NCI-H187 (cell line): ENCODE measurements at places on chromosomes 1 and 21.

DNA sequence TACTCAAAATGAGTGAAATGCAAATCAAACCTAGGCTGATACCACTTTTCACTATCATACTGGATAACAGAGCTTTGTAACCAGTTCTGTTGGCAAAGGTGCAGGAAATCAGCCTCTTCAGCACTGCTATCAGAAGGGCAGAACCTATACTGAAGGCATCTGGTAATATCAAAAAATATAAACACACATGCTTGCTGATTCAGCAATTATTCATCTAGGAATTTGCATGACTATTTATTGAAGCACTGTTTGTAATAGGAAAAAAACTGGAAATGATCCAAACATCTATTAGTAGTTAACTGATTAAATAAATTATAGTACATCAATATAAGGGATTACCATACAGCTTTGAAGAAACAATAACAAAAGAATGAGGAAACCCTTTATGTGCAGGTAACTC, 21.4 kb downstream of the ARHGAP29 start:
- no peak for DNase-seq

- no peak for DNase-seq
Measured at GRCh38 chr1:60923389-60924087, 158.8 kb upstream of the NFIA start.

DNA sequence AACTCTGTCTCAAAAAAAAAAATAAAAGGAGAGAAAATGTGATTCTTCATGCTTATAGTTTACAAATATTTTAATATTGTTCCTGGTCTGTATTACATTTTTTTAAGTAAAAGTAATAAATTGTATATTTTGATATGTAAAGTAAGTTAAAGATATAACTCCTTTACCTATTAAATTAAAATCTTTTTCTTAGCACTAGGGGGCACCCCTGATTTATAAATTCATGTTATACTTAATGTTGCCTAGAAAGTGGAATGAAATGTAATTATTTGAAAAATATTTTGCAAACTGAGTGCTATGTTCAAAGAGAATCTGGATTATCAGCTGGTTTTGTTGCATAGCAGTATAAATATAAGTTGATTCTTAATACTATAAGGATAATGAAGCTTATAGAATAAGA, 49.2 kb downstream of the RALGPS2 start:
- DNase-seq: peak; percentile 23

GRCh38 chr1:41225495-41225894, 16.6 kb downstream of the SCMH1 start:
- DNase-seq: no peak

DNA sequence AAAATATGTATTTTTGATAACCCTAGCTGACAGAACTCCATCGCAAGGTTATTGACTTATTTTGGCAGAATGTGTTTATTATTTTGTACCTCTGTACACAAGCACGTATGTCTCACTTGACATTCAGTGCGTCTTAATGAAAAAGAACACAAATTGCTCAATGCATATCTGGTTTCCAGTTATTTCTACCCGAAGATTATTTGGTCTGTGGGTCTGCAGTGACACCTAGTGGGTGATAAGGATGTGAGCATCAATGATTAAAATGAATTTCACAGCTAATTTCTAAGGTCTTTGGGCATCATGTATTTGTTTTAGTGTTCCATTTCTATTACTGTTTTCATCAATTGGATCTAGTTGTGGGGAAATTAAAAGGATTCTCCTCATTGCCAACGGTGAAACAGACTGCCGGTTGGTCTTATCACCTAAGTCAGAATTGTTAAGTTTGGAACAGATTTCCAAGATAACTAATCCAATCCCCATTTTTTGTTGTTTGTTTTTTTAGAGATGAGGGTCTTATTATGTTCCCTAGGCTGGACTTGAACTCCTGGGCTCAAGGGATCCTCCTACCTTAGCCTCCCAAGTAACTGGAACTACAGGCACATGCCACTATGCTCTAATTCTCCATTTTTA, 13.9 kb downstream of the DDX20 start:
- DNase-seq: peak; percentile 19

GRCh38 chr1:2595261-2595811, 8.8 kb downstream of the PRXL2B start:
- no peak for DNase-seq

GRCh38 chr1:175788586-175789252, 45.3 kb upstream of the TNR start:
- DNase-seq: no peak

DNA sequence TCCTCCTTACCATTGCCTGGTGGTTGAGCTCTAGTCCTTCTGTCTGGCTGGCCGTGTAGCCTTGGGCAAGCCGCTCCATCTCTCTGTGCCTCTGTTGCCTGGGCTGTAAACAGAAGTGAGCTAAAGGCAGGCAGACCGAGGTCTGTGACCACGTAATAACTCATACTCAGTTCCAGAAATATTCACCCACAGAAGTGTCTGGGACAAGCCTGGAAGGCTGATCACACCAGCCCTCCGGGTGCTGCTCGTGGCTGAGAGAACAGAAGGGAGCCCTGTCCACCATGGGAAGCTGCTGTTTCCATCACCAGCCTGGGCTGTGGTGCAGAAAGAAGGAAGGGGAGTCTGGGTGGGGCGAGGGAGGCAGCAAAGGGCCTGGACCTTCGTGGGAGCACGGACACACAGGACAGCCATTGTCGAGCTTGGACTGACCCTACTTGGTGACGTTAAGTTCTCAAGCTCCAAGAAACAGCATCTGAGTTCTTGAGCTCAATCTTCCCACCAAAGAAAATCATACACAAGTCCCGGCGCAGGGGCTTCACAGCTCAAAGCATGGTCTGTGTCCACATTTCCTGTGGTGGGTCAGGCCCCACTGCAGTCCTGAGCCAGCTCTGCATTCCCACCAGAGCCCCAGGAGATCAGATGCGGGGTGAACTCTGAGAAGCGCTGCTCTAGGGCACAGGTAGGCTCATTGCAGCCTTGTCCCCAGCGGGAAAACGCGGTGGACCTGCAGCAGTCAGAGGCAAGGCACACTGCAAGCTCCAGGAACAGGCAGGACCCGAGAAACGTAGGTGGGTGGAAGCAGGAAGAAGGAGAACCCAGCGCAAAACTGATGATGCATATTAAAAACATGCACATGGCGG, 61.8 kb downstream of the RUNX3 start:
- no peak for DNase-seq

DNA sequence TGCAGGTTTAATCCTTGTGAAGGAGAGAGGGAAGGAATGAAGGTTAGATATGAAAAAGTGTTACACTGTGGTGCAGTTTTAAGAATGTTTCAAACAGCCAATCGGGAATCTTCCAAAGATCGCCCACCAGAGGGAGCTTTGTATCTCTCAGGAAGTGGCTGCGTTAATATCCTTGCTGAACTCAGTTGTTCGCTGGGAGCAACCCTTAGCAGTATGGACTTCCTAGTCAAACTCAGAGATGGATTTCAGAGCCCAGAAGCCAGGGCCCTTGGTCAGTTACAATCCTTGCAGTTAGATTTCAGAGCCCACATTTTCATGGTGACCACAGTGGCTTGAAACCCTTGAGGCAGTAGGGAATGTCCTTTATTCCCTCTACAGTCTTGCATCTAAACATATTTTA, 136.2 kb downstream of the NTNG1 start:
- no peak for DNase-seq

GRCh38 chr1:156645666-156646065, 3.7 kb downstream of the BCAN start:
- no peak for DNase-seq

GRCh38 chr1:83815330-83815729, 183.6 kb downstream of the TTLL7 start:
- DNase-seq: no peak

GRCh38 chr1:10424034-10424433, 6.2 kb upstream of the CENPS start:
- DNase-seq: no peak

- DNase-seq: no peak
Measured at GRCh38 chr1:156638189-156638985, 3.5 kb upstream of the BCAN start.

DNA sequence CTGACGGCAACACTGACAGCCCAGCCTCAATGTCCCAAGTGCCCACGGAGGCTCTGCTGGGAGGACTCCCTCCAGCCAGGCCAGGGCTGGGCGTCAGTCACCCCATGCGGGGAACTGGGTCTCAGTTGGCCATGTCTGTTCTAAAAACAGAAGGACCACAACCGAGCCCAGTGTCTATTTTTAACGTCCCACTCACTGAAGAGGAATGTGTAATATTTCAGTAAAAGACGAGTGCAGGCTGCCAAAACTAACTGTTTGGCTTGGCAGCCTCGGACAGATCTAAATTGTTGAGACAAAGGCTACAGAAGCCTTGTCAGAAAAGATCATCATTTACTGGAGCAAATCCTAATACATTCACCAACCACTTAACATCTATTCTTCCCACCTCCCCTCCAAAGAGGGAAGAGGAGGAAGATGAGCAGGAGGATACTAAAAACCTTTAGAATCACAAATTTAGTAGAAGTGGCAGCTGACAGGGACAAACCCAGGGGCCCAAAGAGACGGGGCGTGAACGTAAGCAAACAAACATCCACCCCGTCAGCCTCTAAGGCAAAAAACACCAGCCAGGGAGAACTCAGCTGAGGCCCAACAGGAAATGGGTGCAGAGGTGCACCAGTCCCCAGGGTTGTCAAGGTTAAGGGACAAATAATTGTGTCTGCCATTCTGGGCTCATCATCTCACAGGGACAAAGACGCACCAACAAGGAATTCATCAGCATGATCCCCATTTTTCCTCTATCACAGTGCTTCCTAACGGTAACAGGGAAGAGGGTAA, 18.7 kb downstream of the C1orf198 start:
- DNase-seq: no peak

GRCh38 chr1:15684042-15684461, at the start of gene PLEKHM2:
Gene PLEKHM2 (plus strand): TSS chr1:15684320. CDS start chr1:15684559, 239 bp downstream.
- no peak for DNase-seq

DNA sequence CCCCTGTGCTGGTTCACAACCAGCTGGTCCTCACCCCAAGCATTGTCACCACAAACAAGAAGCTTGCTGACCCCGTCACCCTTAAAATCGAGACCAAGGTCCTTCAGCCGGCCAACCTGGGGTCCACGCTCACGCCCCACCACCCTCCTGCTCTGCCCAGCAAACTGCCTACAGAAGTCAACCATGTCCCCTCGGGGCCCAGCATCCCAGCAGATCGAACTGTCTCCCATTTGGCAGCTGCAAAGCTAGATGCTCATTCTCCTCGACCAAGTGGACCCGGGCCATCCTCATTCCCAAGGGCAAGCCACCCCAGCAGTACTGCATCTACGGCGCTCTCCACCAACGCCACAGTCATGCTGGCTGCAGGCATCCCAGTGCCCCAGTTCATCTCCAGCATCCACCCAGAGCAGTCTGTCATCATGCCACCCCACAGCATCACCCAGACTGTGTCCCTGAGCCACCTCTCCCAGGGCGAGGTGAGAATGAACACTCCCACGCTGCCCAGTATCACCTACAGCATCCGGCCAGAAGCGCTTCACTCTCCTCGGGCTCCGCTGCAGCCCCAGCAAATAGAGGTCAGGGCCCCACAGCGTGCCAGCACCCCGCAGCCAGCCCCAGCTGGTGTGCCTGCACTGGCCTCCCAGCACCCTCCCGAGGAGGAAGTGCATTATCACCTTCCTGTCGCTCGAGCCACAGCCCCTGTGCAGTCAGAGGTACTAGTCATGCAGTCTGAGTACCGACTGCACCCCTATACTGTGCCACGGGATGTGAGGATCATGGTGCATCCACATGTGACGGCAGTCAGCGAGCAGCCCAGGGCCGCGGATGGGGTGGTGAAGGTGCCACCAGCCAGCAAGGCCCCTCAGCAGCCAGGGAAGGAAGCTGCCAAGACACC, 40.6 kb downstream of the ZBTB17 start:
- no peak for DNase-seq

- DNase-seq: no peak
Measured at GRCh38 chr1:110005971-110006370, 21.4 kb downstream of the AHCYL1 start.

- no peak for DNase-seq
Measured at GRCh38 chr1:237701534-237701933, 189.2 kb downstream of the ZP4 start.
